ENCODE measurements at places on chromosomes 13 and 19.

GRCh38 chr13:78787190-78787589, 128.2 kb upstream of the OBI1 start:
- DNase-seq, result no peak

DNA sequence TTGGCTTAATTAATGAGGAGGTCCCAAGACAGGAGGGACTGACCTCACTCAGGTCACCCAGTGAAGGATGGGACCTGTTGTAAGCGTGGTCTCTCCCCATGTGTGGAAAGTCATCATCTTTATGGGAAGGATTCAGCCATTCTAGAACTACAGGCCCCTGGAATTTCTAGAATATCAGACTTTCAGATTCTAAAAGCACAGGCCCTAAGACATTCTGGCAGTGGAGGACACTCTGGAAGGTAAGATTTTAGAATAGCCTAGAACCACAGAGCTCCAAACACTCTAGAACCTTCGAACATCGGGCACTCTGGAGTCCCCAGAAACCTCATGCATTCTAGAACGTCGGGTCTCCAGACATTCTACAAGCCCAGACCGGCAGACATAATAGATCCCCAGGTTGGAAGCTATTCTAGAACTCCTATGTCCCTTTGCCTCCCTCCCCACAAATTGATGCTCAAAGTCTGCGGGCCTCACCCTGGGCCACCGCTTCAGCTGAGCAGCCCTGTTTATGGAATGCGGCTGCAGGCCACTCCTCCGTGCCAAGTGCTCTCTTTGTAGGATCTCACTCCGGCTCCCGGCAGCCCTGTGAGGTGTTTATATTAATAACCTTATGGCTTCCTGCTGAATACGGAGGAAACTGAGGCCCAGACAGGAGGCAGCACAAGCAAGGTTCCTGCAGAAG, 1.9 kb upstream of the KLK15 start:
- DNase-seq, result no peak

DNA sequence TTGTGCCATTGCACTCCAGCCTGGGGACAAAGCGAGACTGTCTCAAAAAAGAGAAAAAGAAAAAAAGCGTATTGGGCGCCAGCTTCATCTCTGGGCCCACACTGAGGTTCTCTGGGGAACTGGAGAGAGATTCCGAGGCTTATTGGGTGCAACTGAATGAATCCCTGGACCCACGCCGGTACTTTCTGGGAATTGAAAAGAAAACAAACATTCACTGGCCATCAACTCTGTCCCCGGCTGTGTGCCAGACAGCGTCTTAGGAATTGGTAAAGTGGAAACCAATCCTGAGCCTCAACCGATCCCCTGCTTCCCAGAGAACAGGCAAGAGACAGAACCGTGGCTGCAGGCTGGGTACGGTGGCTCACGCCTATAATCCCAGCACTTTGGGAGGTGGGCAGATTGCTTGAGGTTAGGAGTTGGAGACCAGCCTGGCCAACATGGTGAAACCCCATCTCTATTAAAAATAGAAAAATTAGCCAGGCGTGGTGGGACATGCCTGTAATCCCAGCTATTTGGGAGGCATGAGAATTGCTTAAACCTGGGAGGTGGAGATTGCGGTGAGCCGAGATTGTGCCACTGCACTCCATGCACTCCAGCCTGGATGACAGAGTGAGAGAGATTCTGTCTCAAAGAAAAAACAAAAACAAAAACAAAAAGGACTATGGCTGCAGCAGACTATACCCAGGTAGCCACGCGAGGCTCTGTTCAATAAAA, 8.6 kb downstream of the ANO8 start:
- DNase-seq, result no peak

DNA sequence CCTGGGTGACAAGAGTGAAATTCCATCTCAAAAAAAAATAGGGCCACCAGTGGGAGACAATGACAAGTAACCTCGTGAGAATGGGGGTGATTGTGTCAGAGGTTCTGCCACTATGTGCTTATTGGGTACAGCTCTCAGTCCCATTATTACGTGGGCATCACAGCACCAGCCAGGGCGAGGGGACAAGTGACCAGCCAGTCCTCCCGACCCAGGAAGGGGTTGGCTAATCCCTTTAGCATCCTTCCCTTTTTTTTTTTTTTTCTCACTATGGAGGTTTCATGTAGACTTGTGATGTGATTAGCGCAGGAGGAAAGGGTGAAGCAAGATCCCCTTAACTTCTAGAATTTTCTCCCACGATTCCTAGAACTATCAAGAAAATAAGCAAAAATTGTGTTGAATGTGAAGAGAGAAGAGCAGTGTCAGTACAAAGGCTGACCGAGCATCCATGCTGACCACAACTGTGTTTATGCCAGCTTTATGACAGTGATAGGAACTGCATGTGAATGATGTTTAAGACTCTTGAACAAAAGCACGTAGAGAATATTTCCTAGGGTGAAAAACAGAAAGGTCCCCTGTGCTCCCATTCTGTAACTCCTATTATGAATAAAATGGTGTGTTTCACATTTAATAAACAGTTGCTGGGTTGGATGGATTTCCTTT, 50.0 kb downstream of the ALOX5AP start:
- no peak for DNase-seq

DNA sequence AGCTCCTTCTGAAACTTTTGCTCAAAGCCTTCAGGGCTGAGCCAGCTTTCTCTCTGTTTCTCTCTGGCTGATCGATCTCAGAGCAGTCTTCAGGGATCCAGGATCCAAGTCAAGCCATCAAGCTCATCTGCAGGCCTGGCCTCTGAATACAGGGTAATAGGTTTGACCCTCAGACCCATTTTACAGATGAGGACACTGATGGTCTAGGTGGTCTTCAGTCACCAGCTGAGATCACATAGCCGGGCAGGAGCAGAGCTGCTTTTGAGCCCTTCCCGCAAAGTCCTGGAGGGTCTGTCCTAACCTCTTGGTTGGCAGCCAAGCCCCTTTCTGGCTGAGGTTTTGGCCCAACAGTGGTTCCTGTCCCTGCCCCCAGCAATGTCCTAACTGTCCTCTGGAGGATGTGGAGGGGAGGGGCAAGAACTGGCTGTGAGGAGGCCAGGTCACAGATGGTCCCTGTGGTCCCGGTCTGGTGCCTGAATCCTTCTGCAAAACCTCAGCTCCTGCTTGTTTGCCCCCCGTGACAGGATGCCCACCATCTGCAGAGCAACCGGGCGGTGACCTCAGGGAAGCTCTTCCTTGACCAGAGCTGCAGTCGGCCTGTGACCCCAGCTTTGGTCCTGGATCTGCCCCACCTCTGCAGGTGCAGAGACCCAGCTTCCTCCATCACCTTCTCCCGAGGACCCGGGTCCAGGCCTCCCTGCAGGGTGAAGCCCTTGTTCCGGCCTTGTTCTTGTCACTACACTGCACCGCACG, 5.8 kb upstream of the PEAK3 start:
- no peak for DNase-seq

DNA sequence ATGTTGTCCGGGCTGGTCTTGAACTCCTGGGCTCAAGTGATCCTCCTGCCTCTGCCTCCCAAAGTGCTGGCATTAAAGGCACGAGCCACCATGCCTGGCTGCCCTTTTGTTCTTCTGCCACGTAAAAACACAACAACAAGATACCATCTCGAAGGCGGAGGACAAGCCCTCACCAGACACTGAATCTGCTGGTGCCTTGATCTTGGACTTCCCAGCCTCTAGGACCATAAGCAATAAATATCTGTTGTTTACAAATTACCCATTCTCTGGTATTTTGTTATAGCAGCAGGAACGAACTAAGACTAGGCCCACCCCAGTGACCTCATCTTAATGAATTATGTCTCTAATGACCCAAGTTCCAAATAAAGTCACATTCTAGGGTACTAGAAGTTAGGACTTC, 128.4 kb upstream of the CACNA1A start:
- DNase-seq, result no peak

- DNase-seq, result no peak
Observed at GRCh38 chr19:54573330-54573872, at the start of gene LILRA2. LILRA2 (plus strand) TSS chr19:54573790; CDS start chr19:54573879, 89 bp downstream.

DNA sequence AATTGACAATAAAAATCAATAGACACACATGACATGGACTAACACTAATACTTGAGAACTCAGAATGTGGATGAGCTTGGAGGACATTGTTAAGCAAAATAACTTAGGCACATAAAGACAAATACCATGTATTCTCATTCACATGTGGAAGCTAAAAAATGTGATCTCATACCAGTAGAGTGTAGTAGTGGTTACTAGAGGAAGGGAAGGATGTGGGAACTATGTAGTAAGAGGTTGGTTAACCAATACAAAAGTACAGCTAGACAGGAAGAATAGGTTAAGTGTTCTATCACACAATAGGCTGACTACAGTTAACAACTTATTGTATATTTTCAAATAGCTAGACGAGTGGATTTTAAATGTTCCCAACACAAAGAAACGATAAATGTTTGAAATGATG, 415.8 kb upstream of the KLF12 start:
- no peak for DNase-seq

DNA sequence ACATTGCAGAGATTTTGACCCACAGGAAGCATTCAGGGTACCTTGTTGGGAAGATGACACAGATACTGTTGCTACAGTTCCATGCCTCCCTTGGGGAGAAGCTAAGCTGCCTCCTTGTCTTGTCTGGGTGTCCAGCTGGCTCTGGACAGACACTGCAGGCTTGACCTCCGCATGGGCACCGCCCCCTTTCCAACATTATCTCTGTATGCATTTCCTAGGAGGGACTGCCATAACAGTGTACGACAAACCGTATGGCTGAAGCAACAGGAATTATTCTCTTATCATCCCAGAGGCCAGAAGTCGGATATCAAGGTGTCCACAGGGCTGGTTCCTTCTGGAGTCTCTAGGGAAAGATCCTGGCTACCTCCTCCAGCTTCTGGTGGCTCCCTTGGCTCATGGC, 67.0 kb upstream of the USE1 start:
- no peak for DNase-seq

DNA sequence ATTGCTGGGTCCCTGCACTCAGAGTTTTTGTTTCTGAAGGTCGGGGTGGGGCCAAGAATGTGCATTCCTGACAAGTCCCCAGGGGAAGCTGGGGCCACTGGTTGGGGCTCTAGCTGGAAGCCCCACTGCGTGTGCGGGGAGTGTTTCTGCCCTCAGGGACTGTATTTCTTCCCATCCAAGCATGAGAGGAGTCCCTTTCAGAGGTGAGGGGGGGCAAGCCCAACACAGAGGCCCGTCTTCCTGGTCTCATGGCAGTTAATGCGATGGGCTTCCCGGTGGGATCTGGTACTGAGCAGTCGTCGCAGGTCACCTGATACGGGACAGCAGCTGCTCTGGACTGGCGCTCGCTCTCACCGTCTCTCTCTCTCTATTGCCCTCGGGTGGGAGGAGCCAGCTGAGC, 50.4 kb downstream of the GPR12 start:
- DNase-seq, result no peak

GRCh38 chr13:88369866-88370265, 698.7 kb downstream of the SLITRK5 start:
- DNase-seq, result no peak

GRCh38 chr13:43128504-43128961, 105.1 kb downstream of the DNAJC15 start:
- no peak for DNase-seq

GRCh38 chr13:78103936-78104335, 185.3 kb upstream of the EDNRB start:
- no peak for DNase-seq

GRCh38 chr19:3670796-3671679, 29.2 kb downstream of the PIP5K1C start:
- DNase-seq, result no peak

DNA sequence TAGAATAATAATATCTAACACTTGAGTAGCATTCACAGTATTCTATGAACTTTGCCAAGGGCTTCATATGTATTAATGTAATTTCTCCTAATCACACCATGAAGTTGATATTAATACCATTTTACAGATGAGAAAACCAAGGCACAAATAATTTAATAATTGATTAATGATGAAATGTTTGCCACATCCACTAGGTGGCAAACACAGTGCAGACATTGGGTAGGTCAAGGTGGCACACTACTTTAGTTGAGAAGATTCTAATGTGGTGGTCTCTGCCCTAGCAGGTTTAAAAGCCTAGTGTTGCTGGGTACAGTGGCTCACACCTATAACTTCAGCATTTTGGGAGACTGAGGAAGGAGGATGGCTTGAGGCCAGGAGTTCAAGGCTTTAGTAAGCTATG, 412.4 kb downstream of the SUCLA2 start:
- no peak for DNase-seq

DNA sequence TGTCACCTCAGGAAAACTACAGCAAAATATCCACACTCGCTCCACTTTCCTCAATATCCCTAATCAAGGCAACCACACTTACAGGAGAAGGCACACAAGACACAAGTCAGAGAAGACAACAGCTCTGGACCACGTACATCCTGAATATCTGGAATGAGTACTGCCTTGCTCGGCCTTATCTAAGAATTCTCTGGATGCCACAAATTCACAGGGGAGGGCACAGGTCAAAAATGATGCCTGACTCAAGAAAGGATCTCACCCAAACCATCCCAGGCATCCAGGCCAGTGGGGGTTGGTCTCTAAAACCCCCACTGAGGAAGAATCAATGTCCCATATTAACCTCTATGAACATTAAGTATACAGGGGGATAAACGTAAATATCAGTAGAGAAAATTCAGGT, 29.9 kb downstream of the ATP7B start:
- DNase-seq, result no peak

- no peak for DNase-seq
Observed at GRCh38 chr19:16085115-16085514, 8.8 kb downstream of the TPM4 start.

DNA sequence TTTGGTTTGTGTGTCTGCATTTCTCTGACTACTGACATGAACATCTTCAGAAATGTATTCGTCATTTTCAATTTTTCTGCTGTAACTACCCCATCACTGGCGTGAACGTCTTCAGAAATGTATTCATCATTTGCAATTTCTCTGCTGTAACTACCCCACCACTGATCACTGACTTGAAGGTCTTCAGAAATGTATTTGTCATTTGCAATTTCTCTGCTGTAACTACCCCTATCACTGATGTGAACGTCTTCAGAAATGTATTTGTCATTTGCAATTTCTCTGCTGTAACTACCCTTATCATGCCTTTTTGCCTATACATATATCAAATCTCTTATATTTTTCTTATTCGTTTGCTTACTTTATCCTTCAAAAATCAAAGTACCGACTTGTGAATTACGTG, 274.0 kb downstream of the EFNB2 start:
- no peak for DNase-seq

DNA sequence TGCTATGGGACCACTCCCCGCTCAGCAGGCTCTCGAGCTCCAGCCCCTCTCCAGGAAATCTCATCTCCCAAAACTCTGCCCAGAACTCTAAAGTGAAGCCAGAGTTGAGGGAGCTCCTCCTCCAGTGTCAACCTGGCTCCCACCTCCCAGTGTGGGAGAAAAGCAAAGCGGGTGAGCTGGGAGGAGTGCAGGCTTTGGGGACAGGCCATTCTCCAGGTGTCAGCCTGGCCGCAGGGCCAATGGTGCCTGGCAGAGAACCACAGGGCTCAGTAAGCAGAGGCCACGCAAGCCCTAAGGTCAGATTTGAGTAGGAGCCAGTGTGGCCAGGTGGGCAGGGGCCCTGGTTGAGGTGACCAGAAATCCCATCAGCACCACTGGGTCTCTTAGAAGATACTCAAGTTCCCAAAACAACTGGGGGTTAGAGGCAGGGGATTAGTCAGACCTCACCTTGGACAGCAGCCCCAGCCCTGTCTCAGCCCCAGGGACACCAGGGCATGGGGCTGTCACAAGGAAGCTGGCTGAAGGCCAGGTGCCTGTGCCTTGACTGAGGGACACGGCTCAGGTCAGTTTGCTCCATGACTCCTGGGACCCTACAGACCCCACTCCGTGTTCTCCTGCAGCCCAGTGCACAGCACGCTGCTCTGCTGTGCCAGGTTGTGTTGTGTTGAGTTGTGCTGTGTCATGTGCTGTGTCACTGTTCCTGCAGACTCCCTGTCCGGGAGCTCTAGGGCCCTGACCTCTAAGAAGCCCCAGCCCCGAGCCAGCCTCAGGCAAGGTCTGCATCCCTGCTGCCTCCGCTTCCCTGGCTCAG, 2.8 kb upstream of the ZNF181 start:
- DNase-seq, result no peak

Measured in NCI-H1417 treated with DMSO at 0.1 percent for 48 hours (cell line).